ENCODE measurements at places on chromosomes 16 and 17. TPM values are rescaled to one million over a fixed set of nuclear protein-coding genes. Genes with fewer than 3 reads are reported as not detected.

Gene CES1
- 376 TPM for total RNA-seq

Gene OR1G1
- total RNA-seq: not detected

Gene APOH
- 5,938 TPM for total RNA-seq

Gene KRTAP1-5
- total RNA-seq: not detected

Gene TBX21
- 0.59 TPM for total RNA-seq

Gene SALL1
- 1.8 TPM for total RNA-seq

GRCh38 chr16:4272114-4272956 is 488 bp downstream of the TFAP4 start:
- H3K27ac ChIP-seq: peak overlapping the region; percentile 99
- H3K4me3 ChIP-seq: peak overlapping the region; percentile 75
- peak; percentile 66 for DNase-seq
- no peaks in the 10 kb centered on the region for H3K27me3 ChIP-seq
- H3K4me1 ChIP-seq: peaks cover 7% of the 10 kb centered on the region
- H3K36me3 ChIP-seq: no peaks in the 10 kb centered on the region

GRCh38 chr17:10439816-10440215 is 18.1 kb upstream of the MYH8 start:
- no peak overlapping the region for H3K27ac ChIP-seq
- DNase-seq: no peak
- H3K4me3 ChIP-seq: no peak overlapping the region
- H3K27me3 ChIP-seq: peaks cover 2% of the 10 kb centered on the region

DNA sequence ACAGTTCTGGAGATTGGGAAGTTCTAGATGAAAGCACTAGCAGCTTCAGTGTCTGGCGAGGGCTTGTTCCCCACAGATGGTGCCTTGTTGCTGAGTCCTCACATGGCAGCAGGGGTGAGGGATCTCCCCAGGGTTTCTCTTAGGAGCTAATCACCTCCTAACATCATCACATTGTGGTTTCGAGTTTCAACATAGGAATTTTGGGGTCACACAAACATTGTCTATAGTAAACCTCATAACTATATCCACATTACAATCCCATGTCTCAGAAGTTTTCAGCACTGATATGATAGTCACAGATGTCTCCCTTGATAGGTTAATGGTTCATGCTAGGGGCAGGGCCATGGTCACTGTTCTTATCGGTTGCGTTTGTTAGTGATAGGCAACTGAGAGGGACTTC is 13.8 kb downstream of the CLUAP1 start:
- H3K27me3 ChIP-seq: no peaks in the 10 kb centered on the region
- H3K36me3 ChIP-seq: peaks cover 58% of the 10 kb centered on the region
- no peak overlapping the region for H3K27ac ChIP-seq
- H3K4me3 ChIP-seq: no peak overlapping the region
- no peaks in the 10 kb centered on the region for H3K4me1 ChIP-seq

GRCh38 chr16:67723151-67723910 is 4.2 kb upstream of the GFOD2 start:
- H3K4me1 ChIP-seq: peaks cover 49% of the 10 kb centered on the region
- no peak overlapping the region for H3K4me3 ChIP-seq
- H3K36me3 ChIP-seq: peaks cover 3% of the 10 kb centered on the region
- DNase-seq: no peak
- H3K27ac ChIP-seq: no peak overlapping the region

DNA sequence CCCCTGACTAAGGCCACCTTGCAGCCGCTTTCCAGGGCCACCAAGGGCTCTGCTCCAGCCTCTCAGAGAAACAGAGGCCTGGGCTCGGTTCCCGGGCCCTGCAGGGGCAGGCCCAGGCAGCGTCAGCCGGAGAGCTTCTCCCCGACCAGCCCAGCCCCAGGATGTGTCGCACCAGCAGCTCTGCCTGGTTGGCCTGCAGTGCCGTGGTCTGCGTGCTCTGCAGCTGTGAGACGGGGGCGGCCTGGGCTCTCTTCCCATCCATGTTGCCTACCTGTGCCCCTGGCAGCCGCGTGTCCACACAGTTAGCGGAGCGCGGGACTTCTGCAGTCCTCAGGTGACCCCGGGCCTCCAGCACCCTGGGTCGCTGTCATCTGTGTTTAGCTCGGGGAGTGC is 4.8 kb downstream of the IGFALS start:
- peaks cover 14% of the 10 kb centered on the region for H3K4me1 ChIP-seq
- H3K27me3 ChIP-seq: no peaks in the 10 kb centered on the region
- no peak for DNase-seq

- peak within 1 kb of the TSS; percentile 22 for H3K4me3 ChIP-seq
- no peaks in the 10 kb centered on the region for H3K27me3 ChIP-seq
- DNase-seq: peak; percentile 72
- H3K36me3 ChIP-seq: no peaks in the 10 kb centered on the region
- H3K27ac ChIP-seq: no peak within 1 kb of the TSS
Observed at GRCh38 chr17:7294614-7295153, at the start of gene YBX2. TSS of gene YBX2 (minus strand) at chr17:7294639. CDS start at chr17:7294500, 139 bp downstream.

DNA sequence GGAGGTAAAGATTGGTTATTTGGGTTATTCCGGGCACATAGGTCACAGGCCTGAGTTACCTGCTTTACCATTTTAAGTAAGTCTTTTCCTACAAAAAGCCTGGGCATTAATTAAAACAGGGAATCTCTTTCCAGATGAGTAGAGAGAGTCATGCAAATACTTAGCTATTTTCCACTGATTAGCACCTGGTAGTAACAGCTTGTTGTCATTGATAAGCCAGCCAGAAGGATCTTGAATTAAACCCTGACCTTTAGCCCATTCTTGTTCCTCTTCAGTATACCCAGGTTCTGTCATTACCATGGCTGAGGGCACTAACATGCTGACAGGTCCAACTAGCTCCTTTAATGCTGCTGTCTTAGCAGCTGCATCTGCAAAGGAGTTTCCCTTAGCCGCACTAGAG is 44.4 kb upstream of the ARL4D start:
- H3K36me3 ChIP-seq: no peaks in the 10 kb centered on the region
- H3K4me1 ChIP-seq: no peaks in the 10 kb centered on the region
- no peak for DNase-seq
- H3K27ac ChIP-seq: no peak overlapping the region

DNA sequence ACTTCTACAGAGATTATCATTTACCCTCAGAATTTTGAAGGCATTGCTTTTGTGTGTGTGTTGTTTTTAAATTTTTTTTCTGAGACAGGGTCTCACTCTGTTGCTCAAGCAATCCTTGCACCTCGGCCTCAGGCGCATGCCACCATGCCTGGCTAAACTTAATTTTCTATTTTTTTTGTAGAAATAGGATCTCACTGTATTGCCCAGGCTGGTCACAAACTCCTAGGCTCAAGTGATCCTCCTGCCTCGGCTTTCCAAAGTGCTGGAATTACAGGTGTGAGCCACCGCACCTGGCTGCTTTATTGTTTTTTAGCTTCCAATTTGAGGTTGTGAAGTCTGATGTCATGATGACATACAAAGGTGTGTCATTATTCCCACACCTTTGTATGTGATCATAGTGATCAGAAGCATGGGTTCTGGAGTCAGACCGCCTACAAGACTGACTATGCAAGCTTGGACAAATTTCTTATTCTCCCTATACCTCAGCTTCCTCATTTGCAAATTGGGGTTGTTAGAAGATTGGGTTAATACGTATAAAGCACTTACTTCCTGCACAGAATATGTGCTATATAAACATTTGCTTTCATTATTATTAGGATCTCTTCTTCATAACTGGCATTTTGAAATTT is 5.8 kb downstream of the SEPHS2 start:
- no peak overlapping the region for H3K4me3 ChIP-seq
- H3K27me3 ChIP-seq: no peaks in the 10 kb centered on the region
- no peak for DNase-seq
- H3K27ac ChIP-seq: no peak overlapping the region
- H3K36me3 ChIP-seq: no peaks in the 10 kb centered on the region

DNA sequence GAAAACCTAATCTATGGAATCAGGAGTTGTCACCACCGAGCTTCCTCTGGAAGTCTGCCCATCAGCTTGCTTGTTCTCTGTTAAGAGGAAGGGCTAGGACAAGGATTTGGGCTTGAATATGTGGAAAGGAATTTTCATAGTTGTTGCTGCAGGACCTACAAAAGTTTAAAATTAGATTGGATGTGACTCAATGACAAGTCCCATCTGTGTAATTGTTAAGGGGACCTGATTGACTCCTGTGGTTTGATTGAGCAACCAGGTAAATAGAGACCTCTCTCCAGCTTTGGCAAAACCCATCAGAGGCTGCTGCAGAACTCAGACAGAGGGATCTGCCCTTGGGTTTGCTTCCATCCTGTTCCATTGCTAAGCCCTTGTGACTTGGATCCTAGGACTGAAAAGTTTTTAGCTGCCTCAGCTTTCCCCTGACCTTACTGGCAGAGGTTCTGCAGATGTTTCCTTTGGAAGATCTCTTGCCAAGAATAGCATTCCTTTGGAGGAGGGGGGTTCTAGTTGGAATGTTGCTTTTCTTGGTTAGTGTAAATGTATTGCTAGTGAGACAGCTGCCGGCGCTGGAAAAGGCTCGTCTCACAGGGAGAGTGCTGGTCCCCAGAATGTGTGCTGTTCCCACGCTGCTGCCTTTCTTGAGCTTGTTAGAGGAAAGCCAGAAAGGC is 50.0 kb downstream of the SF3B3 start:
- DNase-seq: no peak
- peaks cover 44% of the 10 kb centered on the region for H3K36me3 ChIP-seq
- H3K27me3 ChIP-seq: no peaks in the 10 kb centered on the region
- H3K4me1 ChIP-seq: no peaks in the 10 kb centered on the region

DNA sequence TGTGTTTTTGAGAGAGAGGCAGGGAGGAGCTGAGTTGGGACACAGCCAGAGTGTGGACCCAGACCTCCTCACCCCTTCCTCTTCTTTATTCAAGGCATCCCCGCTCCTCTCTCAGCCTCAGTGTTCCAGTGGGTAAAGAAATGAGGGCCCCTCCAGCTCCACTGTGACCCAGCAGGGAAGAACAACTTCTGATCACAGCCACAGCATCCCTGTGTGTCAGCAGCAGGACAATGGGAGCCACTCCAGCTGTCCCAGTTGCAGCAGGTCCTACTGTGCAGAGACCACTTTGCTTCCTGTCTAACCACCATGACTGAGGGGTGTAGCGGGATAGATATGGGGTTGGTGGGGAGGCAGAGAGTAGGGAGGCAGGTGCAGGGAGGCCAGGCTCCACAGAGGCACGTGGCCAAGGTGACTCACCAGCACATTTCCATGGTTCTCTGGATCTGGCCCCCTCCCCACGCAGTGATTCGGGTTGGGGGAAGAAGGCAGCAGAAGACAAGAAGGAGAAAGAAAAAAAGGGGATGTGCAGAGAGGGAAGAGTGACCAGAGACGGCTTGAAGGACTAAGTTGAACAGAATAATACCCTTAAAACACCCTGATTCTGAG is 24.5 kb downstream of the PIK3R5 start:
- H3K36me3 ChIP-seq: no peaks in the 10 kb centered on the region
- peaks cover 1% of the 10 kb centered on the region for H3K4me1 ChIP-seq
- H3K4me3 ChIP-seq: no peak overlapping the region
- H3K27me3 ChIP-seq: no peaks in the 10 kb centered on the region
- peak overlapping the region; percentile 7 for H3K27ac ChIP-seq

DNA sequence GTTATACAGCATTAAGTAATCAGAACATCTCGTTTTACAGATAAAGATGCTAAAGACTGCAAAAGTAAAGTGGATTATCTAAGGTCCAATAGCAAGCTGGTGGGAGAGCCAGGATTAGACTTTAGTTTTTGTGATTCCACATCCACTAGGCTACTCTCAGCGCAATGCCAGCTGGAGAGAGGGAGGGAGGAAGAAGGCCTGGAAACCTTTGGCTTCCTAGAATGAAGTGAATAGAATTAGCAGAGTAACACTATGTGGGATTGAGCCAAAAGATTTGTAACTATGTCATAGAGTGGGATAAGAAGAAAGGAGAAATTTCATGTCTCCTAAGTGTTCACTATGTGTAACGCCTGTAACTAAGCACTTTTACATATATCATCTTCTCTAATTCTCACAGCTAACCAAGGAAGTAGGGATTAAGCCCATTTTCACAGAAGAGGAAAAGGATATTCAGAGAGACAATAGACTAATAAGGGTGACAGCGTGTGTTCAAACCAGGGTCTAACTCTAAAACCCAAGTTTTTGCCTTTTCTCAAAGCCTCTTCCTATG is 25.4 kb upstream of the NSRP1 start:
- no peak overlapping the region for H3K4me3 ChIP-seq
- H3K27me3 ChIP-seq: no peaks in the 10 kb centered on the region
- H3K4me1 ChIP-seq: peaks cover 6% of the 10 kb centered on the region
- no peak for DNase-seq

DNA sequence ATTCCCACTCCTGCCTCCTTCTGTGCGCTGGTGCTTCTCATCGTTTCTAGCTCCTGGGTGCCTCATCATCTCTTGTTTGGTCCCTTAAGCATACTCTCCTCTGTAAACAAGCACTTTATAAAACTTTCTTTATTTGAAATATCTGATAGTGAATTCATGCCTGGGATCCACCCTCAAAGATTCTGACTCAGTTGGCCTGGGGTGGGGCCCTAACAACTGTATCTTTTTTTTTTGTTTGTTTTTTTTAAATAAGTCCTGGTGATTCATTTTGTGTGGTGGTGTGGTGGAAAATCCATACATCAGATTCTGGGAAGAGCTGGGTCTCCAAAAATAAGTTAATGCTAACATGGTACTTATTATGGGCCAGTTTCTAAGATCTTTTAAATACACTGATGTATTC is 678.3 kb downstream of the TOX3 start:
- no peak overlapping the region for H3K4me3 ChIP-seq
- H3K27ac ChIP-seq: no peak overlapping the region
- H3K27me3 ChIP-seq: no peaks in the 10 kb centered on the region
- no peak for DNase-seq

DNA sequence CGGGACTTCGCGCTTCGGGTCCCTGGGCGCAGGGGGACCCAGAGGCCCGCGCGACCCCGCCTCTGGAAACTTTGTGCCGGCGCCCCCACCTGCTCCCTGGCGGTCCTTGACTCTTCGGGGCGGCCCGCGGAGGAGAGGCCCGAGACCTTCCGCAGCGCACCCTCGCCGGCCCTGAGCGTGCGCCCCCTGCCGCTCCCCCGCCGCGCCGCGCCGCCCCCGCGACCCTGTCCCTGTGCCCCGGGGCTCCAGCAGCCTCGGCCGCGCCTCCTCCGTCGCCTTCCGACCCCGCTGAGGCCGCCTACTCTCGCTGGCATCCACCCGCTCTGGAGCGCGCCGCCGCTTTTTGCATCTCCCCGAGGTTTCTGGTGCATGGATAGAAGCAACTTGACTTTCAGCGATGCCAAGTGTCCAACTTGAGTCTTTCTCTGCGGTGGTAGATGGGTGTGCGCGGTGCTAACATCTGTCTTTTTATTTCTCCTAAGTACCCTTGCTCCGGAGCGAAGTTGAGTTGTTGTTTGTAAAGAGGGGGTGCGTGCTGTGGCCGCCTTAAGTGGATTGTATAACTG is 414 bp downstream of the DUSP14 start:
- DNase-seq: peak; percentile 60
- H3K27me3 ChIP-seq: no peaks in the 10 kb centered on the region
- H3K36me3 ChIP-seq: no peaks in the 10 kb centered on the region
- H3K4me1 ChIP-seq: no peaks in the 10 kb centered on the region
- peak overlapping the region; percentile 83 for H3K4me3 ChIP-seq
- peak overlapping the region; percentile 81 for H3K27ac ChIP-seq

Measured in liver (tissue), 10 donors.